ENCODE measurements at places on chromosomes 2 and 18.

- DNase-seq = no peak
Observed at GRCh38 chr2:199586646-199587045, 128.9 kb upstream of the SATB2 start.

DNA sequence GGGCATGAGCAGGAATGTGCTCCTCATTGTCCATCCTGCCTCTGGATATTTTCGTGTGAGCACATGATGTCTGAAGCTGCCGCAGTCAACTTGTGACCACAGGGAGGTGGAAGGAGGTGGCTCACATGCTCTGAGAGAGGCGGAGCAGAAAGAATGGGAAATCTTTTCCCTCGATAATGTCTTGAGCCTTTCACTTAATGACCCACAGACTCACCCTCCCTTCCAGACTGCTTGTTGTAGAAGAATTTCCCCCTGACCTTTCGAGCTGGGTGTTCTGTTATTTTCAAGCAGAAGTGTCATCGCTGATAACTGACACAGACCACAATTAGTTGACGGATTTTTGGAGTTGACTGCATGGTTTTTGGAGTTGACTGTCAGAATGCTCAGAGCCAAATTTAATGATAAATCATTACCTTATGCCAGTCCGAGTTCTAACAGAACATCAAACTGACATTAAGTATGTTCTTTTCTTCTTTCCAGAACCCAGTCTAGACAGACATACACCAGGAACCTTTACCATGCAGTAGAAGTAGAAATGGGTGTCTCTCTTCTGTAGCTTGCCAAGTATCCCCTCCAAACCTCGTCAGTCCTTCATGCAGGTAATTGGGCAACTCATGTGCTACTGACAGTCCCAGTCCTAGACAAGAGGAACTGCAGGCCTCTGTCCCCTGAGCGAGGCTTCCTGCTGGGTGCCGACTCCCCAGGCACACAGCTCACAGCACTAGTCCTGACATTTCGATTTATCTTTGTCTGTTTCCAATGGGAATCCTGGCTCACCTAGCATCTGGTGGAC is 29.4 kb upstream of the RTTN start:
- DNase-seq = no peak

GRCh38 chr2:74385396-74385795 is 5.3 kb upstream of the DCTN1 start:
- DNase-seq = no peak

GRCh38 chr18:64233851-64234250 is 85.0 kb upstream of the LINC00305 start:
- no peak for DNase-seq

DNA sequence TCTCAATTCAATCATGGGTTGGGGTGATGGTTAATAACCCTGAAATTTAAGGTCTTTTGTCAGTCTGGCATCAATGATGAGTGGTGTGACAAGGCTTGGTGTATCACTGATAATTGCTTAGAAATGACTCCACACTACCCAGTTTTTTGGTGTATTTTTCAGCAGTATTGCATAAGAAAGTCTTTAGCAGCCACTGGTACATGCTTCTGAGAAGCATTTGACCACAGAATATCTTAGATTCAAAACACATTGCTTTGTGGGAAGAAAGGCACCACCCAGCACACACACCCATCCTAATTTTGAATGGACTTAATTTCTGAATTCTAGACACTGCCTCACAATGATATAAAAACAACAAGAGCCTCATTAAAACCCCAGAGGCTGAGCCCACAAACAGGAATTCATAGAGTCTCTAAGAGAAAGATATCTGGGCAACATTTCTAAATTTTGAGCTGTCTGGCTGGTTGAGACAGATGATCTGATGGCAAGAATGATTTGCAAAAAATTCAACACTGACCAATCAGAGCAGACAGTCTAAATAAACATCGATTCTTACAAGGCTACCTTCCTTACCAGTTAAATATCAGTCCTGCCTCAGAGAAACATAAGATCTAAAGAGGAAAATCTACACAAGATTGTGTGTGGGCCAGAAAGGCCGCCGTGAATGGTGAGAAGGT is 114.7 kb upstream of the CYP1B1 start:
- DNase-seq = no peak

- DNase-seq = no peak
Observed at GRCh38 chr2:183031911-183032794, 6.1 kb downstream of the NCKAP1 start.

DNA sequence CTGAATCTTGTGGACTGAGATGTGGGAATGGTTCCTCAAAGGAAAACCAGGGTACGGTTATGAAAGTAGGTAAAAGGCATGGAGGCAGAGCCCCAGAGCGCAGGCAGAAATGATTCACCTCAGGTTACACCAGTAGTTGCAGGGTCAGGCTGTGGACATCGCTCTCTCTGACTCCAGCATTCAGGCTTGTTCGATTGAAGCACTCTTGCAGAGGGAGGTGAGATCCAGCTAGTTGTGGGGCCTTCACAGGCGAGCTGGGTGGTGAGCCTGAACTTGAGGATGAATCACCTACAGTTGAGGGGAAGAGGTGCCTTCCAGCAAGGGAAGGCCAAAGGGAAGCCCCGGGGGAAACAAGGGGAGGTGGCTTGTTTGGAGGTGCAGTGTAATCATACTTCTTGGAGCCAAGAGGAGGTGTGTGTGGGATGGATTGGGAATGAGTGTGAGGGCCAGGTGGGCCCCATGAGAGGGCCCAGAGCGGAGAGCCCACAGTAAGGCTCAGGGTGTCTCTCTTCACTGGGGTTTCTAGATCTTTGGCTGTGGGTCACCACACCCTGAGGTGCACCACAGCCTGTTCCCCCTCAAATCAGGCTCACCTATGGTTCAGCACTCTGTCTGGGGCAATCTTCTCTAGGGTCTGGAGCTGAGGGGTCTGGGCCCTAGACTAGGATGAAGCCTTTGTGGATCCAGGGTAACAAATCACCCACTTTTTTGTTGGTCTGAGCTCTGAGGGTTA is 48.5 kb upstream of the MCFD2 start:
- no peak for DNase-seq

DNA sequence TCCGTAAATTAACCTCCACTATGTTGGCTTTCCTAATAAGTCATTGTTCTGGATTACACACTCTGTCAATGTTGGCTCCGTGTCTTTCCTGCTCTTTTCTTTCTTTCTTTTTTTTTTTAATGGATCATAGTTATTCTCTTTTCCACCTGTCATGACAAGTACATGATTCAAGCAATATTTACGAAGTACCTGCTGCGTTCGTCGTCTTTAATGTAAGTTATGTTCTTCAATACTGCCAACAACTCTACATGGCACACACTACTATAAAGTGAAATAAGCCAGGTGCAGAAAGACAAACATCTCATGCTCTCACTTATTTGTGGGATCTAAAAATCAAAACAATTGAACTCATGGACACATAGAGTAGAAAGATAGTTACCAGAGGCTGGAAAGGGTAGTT is 239.1 kb downstream of the SCG2 start:
- DNase-seq = no peak

Data from activated CD4-positive, alpha-beta T cell treated with anti-CD3 and anti-CD28 coated beads for 4 hours (primary cell).